ENCODE measurements at places on chromosomes 2 and 18.
A peak's percentile ranks its signal among the peaks of the same experiment; 100 is the strongest.

DNA sequence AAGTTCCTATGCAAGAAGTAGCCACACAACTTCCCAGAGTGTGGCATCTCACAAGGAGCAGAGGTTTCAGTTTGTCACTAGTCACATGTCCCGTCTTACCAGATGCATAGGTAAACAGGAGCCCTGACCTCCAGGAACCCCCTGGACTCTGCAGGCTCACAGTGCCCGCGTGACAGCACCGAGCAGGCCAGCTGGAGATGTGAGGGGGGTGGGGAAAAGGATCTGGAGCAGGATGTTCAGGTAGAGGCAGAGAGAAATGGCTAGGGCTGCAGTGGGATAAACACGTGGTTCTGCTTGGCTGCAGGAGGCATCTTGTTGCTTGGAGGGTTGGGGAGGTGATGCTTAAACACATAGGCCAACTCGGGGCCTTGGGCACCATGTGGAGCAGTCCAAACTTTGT, 54.2 kb downstream of the IMPA2 start:
- no peak for DNase-seq

DNA sequence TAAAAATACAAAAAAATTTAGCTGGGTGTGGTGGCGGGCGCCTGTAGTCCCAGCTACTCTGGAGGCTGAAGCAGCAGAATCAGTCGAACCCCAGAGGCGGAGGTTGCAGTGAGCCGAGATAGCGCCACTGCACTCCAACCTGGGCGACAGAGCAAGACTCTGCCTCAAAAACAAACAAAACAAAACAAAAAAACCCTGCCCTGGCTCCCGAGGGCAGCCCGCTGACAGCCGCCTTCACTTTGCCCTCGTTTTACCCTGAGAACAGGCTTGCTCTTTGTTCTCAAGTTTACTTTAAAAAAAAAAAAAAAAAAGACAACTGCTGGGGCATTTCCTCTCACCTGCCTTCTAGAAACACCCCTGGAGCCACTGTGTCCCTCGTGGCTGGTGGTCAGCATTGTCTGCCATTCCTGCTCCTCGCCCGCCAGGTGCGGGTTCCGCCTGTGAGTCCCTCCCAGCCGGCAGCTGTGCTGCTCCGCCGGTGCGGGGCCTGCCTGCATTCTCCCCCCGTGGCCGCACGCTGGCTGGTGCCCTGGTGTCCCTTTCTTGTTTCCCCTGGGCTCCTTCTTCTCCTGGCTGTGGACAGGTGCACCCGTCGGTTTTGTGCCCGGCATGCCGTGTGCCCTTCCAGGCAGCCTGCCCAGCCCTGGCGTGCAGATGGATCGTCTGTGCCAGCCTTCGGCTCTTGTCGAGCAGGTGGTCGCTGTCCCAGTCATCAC, 105.7 kb downstream of the USP40 start:
- DNase-seq, result no peak

DNA sequence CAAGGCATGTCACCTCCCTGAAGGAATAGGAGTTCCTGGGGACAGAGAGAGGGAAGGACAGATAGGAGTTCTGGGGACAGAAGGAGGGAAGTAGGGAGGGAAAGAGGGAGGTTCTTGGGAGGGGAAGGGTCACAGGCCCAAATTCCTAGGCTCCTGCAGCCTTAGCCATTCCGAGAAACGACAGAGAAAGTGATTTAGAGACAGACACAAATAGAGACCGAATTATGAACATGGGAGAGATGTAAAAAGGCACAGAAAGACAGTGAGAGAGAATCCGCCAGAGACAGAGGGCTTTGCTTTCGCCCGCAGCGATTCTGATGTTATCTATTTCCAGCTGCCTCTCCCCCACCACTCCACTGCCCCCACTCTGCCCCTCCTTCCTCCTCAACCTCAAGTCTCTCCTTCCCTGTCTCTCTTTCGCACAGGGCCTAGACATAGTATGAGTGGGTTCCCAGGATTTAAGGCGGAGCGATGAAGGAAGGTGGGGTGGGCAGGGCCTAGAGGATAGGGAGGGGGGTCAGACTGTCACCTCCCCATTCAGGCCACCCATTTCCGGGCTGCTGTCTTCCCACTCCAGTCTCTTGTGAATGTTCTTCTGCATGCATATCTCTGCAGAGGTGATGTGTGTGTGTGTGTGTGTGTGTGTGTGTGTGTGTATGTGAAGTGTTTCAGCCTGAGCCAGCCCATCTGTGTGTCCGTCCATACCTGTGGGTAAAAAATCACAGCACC, 3.3 kb upstream of the WNT6 start:
- DNase-seq, result no peak

- DNase-seq, result no peak
These were observed 155.7 kb upstream of the SH3BP4 start for GRCh38 chr2:234796045-234796591.

DNA sequence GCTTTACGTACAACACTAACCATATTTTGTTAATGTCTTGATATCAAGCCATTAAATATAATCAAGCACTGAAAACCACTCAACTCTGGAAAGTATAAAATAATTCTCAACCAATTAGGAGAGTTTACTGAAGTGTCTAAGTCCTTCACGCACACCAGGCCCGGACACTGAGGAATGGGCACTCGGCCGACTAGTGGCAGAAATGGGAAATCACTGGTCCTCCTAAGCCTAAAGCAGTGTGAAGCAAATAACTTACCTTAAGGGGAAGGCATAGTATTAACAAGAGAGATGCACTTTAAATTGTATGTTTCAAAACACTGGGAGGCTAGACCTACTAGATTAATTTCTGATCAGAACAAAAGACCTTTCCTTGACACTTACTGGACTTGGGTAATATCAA, 45.7 kb downstream of the FAM210A start:
- no peak for DNase-seq

DNA sequence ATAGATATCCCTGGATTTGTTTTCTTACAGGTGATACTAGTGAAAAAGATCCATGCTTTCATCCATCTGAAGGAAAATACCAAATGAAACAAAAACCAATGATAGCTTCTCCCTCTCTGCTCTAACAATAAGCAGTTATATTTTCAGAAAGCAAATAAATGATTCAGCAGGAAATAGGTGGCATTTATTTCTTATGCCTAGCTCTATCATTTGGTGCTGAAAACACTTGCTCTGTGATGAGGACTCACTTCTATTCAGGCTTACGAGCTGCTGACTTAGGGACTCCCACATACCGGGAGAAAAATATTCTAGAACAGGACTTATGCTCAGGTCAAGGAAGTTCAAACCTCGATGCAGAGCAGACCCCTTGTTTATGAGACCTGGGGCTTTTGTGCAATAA, 142.6 kb downstream of the SETBP1 start:
- no peak for DNase-seq

GRCh38 chr2:103789381-103790095, 1027.7 kb downstream of the TMEM182 start:
- peak; percentile 13 for DNase-seq

DNA sequence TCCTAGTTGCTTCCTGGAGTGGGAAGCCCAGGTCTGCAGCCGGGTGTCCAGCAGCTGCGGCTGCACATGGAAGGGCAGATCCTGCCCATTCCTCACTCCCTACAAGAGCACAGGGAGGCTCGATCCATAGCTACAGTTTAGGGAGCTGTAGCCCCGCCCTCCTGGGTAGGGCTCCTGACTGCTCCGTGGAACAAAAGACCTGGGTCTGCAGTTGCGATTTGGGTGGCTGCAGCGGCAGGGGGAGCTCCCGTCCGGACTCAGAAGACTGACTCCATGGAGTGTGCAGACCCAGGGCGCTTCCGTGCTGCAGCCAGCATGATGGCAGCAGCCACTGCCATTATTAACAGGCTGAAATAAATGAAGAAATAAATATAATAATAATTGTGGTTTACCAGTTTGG, 157.3 kb downstream of the CTNNA2 start:
- DNase-seq, result no peak
